ENCODE measurements at places on chromosomes 7 and 10. TPM values are rescaled to one million over a fixed set of nuclear protein-coding genes. Genes with fewer than 3 reads are reported as not detected.

GRCh38 chr7:86407291-86407690 is 236.4 kb upstream of the GRM3 start:
- H3K4me3 ChIP-seq = no peak overlapping the region
- H3K27ac ChIP-seq = no peak overlapping the region
- H3K36me3 ChIP-seq = no peaks in the 10 kb centered on the region

GRCh38 chr10:102641402-102641801 is 2.9 kb upstream of the TRIM8 start:
- peak overlapping the region; percentile 88 for H3K27ac ChIP-seq
- peaks cover 15% of the 10 kb centered on the region for H3K36me3 ChIP-seq
- H3K27me3 ChIP-seq = no peaks in the 10 kb centered on the region
- peaks cover 14% of the 10 kb centered on the region for H3K4me1 ChIP-seq
- DNase-seq = no peak

DNA sequence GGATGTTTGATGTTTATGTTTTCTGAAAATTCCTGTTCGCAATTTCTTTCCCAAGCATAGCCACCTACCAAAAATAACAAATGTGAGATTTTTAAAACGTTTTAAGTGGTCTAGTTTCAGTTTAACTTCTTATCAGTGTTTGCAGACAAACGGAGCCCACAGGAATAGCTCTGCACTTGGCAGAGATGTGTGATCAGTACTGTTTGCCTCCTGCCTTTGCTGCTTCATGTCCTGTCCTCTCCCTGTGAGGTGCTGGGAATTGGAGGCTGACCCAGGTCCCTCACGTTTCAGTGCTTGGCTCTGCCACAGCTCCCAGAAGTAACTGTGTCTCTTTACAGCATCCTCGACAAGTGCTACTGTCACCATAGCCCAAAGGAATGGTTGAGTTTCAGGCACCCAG is 1.2 kb downstream of the UCN3 start:
- H3K4me3 ChIP-seq = no peak overlapping the region
- no peak overlapping the region for H3K27ac ChIP-seq
- H3K27me3 ChIP-seq = peaks cover 13% of the 10 kb centered on the region
- DNase-seq = no peak
- H3K4me1 ChIP-seq = no peaks in the 10 kb centered on the region

- peaks cover 18% of the 10 kb centered on the region for H3K27me3 ChIP-seq
- H3K27ac ChIP-seq = no peak overlapping the region
- no peaks in the 10 kb centered on the region for H3K36me3 ChIP-seq
- no peak for DNase-seq
- H3K4me3 ChIP-seq = peak overlapping the region; percentile 55
These were observed 812 bp downstream of the DOCK1 start for GRCh38 chr10:126905776-126906703.

GRCh38 chr7:81664304-81664703 is 105.5 kb downstream of the HGF start:
- no peaks in the 10 kb centered on the region for H3K27me3 ChIP-seq
- DNase-seq = no peak
- no peak overlapping the region for H3K27ac ChIP-seq
- H3K36me3 ChIP-seq = no peaks in the 10 kb centered on the region
- H3K4me3 ChIP-seq = no peak overlapping the region
- H3K4me1 ChIP-seq = no peaks in the 10 kb centered on the region

GRCh38 chr7:19107356-19108146 is 9.9 kb downstream of the TWIST1 start:
- peaks cover 80% of the 10 kb centered on the region for H3K27me3 ChIP-seq
- H3K4me3 ChIP-seq = no peak overlapping the region
- no peaks in the 10 kb centered on the region for H3K4me1 ChIP-seq

GRCh38 chr10:103678178-103678526 is 177.2 kb downstream of the SH3PXD2A start:
- no peaks in the 10 kb centered on the region for H3K27me3 ChIP-seq
- peaks cover 22% of the 10 kb centered on the region for H3K4me1 ChIP-seq
- no peaks in the 10 kb centered on the region for H3K36me3 ChIP-seq
- H3K27ac ChIP-seq = peak overlapping the region; percentile 87
- DNase-seq = peak; percentile 84

The DKK1 gene
- not detected for total RNA-seq

The CNPY1 gene
- not detected for total RNA-seq

The TMEM176B gene
- 0.14 TPM for total RNA-seq

DNA sequence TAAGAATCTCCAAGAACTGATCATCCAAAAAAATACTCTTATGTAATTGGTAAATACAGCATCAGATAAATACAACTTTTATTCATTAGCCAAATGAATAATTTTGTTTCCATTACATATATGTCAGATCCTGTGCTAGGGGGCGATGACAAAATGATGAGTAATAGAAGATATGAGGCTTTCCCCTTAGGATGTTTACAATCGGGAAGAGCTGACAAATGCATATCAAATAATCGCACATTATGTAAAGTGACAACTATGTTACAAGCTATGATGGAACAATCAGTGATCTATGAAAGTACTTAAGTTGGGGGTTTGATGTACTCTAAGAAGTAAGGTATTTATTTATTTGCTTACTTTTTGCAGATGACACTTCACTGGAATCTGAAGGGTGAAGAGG is 465.6 kb upstream of the VSTM2A start:
- H3K27me3 ChIP-seq = no peaks in the 10 kb centered on the region
- no peak overlapping the region for H3K4me3 ChIP-seq
- H3K4me1 ChIP-seq = no peaks in the 10 kb centered on the region
- DNase-seq = no peak

DNA sequence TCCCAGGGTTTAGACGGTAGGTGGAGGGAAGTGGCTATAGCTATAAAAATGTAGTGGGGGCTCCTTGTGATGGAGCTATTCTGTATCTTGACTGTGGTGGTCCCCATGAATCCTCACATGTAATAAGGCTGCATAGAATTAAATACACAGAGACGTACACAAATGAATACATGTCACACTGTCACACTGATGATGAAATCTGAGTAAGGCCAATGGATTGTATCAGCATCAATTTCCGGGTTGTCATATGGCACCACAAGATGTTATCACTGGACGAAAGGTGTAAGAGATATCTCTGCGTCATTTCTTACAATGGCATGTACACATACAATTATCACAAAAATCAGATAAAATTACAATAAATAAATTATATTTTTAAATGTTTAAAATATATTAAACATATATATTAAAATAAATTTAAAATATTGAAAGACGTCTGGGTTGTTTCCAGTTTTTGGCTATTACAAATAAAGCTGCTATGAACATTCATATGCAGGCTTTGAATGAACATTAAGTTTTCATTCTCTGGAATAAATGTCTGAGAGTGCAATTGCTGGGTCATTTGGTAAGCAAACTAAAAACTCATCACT is 38.1 kb downstream of the LEP start:
- no peak overlapping the region for H3K27ac ChIP-seq
- no peaks in the 10 kb centered on the region for H3K27me3 ChIP-seq
- H3K4me1 ChIP-seq = no peaks in the 10 kb centered on the region
- H3K4me3 ChIP-seq = no peak overlapping the region
- no peaks in the 10 kb centered on the region for H3K36me3 ChIP-seq

DNA sequence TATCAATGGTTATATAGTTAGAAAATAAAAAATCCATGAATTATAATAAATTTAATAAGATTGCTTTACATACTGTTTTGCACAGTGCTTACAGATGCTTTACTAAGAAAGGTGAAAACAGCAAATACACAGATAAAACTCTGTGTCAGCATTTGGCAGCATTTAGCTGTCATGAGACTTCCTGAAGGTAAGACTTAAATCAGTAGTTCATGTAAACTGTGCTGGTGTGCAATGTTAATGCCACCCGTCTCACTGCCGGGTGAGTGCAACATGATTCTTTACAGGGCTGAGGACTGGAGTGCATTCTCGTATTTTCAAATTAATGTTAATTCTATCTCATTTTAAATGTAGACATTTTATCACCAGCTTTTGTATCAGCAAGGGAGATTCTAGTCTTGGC is 326.2 kb upstream of the POT1 start:
- no peak overlapping the region for H3K4me3 ChIP-seq
- H3K36me3 ChIP-seq = no peaks in the 10 kb centered on the region
- H3K27ac ChIP-seq = no peak overlapping the region
- DNase-seq = no peak
- no peaks in the 10 kb centered on the region for H3K4me1 ChIP-seq
- H3K27me3 ChIP-seq = no peaks in the 10 kb centered on the region

DNA sequence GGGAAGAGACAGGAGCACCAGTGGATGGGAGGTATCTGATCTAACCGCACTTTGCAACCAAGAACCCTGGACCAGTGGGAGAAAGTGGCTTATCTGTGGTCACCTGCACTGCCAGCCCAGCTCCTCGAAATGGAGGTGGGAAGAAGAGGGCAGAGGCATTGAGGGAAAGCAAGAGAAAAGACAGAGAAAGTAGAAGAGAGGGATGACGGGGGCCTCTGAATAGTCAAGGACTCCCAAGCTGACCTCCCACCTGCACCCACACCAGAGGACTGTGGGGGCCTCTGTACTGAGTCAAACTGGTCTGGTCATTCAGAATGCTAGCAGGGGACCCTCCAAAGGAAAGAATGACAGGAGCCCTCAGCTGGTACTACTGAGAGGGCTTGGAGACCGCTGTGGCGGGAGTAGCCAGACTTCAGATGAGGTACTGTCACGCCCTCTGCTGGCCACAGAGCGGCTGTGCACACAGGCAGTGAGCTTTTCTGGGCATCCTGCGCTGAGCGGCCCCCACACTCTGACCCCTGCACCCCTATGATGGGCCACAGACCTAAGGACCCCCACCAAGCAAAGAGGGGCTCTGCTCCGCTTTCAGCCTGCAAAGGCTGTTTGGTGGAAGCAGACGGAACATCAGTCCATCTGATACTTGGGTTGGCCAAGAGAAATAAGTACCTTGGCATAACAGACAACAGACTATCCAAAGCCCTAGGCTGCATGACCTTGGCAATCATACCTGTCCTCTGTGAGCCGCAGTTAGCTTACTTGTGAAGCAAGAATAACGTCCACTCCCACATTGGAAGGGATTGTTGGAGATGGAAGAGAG is 112.9 kb downstream of the COL13A1 start:
- H3K4me3 ChIP-seq = no peak overlapping the region
- H3K27me3 ChIP-seq = peaks cover 7% of the 10 kb centered on the region
- no peaks in the 10 kb centered on the region for H3K36me3 ChIP-seq
- H3K27ac ChIP-seq = no peak overlapping the region

- no peak overlapping the region for H3K4me3 ChIP-seq
- H3K36me3 ChIP-seq = no peaks in the 10 kb centered on the region
- no peak for DNase-seq
- H3K27ac ChIP-seq = no peak overlapping the region
- peaks cover 6% of the 10 kb centered on the region for H3K4me1 ChIP-seq
These were observed 187.8 kb downstream of the NPSR1 start for GRCh38 chr7:34845666-34846361.

- peaks cover 56% of the 10 kb centered on the region for H3K36me3 ChIP-seq
- peak overlapping the region; percentile 85 for H3K27ac ChIP-seq
- no peak for DNase-seq
These were observed 41.4 kb downstream of the STAM start for GRCh38 chr10:17685233-17685840.

All from activated T-helper 2 cell treated with anti-CD3 and anti-CD28 coated beads, Interferon-gamma antibody, Interleukin-2, Interleukin-4, amounts not matched to agents 10 μg/mL and 5 μg/mL and 100 μg/mL, durations not matched to agents 14 hours and 24 hours and 36 hours (primary cell).